ENCODE measurements at places on chromosomes 3 and 15.

DNA sequence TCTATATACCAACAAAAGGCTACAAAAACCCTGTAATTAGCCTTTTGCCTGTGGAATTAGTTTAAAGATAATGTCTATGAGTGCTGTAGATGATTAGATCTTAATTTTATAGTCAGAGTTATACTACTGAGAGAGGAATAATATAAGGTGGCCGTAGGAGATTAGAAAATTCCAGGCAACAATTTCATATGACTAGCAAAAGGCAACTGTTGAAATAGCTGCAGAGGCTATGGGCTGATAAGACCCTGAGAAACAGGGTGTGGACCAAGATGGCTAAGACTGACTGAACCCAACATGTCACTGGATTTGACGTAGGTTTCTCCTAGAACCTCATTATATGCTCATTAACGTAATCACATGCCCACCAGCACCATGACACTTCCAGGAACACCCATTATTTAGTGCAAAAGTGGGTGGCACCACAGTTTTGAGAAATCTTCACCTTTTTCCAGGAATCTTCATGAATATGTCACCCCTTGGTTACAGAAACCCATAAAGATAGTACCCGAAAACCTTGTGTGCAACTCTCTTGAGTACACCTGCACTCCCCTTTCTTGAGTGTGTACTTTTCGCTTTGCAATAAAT lies 29.1 kb upstream of the SCG3 start:
- DNase-seq, result no peak

- DNase-seq, result no peak
Observed at GRCh38 chr15:69098771-69099170, 61.7 kb upstream of the GLCE start.

- DNase-seq, result no peak
Observed at GRCh38 chr3:74217467-74217866, 397.0 kb downstream of the CNTN3 start.

DNA sequence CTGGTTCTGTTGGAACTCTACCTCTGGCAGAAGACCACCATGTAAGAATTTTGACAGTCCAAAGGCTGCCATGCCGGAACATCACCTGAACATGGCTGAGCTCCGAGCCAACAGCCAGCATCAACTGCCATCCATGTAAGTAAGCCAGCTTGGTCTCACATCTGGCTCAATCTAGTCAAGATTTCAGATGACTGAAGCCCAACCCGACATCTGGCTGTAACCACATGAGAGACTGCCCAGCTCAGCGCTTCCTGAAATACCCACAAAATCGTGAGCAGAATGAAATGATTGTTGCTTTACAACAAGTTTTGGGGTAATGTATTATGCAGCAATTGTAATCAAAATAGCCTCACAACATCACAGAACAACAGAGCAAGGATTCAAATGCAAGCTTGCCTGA lies 32.9 kb downstream of the GHSR start:
- no peak for DNase-seq

GRCh38 chr15:49718846-49719245 lies 98.0 kb downstream of the DTWD1 start:
- DNase-seq, result no peak

GRCh38 chr15:45759936-45760335 lies 125.1 kb downstream of the SQOR start:
- DNase-seq, result no peak

DNA sequence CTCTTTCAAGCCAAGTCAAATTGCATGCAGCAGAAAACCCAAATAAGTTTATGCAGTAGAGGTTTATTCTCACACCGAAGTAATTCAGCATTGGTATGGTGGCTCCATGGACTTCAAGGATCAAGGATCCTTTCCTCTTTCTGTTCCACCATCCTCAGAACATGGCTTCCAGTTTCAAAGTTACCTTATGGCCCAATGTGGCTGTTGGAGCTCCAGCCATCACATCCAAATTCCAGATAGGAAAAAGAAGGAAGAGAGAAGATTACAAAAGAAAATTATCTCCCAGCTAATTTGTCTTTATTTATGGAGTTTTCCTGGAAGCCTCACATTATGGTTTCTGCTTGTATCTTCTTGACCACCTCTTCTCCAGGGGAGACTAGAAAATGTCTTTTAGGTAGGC lies 282.5 kb upstream of the CTDSPL start:
- no peak for DNase-seq

DNA sequence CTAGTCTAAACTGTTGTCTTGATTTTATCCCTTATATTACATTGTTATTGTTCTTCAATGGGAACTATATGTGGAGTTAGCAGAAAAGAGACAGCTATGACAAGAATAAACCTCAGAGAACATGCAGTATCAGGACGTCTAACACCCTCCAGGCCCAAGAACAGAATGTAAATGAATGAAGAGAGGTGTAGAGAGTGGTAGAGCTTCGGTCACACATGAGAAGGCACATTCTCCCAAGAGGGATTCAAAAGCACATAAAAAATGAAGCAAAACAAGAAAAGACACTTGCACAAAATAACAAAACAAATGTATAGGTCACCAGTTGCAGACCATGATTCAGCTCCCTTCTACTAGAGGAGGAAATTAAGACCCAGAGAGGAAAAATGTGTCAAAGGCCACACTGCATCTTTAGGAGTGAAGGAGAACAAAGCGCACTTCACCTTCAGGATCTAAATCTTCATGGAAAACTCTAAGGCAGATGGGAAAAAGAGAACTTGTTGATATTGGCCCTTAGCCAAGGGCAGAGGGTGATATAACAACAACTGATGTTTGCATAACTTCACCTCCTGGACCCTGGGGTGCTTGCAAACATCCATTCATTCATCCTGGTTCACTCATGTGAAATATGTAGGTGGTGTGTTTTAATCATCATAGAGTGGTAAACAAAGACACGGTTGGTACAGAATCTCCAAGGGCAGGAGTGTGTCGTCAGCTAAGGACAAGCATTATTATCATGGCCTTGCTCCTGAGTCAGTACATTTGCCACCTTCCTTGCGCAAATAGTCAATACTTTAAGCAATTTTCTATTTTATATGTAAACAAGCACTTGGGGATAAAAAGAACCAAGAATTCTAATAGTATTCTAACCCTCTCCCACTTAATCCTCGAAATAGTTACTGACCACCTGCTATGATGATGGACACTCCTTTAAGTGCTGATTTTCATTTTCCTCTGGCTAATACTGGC lies 8.8 kb downstream of the NEK10 start:
- DNase-seq, result peak; percentile 85

DNA sequence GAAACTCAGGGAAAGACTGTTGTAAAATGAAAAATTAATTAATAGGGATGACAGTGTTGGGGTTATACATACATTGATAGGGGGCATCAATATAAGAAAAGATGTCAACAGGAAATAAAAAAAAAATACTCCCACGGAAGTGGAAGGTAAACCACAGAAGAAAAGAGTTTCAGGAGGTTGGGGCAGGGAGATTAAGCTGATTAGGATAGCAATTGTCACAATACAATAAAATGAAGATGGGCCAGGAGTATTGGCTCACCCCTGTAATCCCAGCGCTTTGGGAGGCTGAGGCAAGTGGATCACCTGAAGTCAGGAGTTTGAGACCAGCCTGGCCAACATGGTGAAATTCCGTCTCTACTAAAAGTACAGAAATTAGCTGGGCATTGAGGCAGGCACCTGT lies 536.1 kb downstream of the AGBL1 start:
- DNase-seq, result no peak

- no peak for DNase-seq
Observed at GRCh38 chr15:42730135-42730534, 6.8 kb downstream of the CDAN1 start.

GRCh38 chr3:38477057-38477820 lies 18.9 kb upstream of the EXOG start:
- DNase-seq, result no peak

DNA sequence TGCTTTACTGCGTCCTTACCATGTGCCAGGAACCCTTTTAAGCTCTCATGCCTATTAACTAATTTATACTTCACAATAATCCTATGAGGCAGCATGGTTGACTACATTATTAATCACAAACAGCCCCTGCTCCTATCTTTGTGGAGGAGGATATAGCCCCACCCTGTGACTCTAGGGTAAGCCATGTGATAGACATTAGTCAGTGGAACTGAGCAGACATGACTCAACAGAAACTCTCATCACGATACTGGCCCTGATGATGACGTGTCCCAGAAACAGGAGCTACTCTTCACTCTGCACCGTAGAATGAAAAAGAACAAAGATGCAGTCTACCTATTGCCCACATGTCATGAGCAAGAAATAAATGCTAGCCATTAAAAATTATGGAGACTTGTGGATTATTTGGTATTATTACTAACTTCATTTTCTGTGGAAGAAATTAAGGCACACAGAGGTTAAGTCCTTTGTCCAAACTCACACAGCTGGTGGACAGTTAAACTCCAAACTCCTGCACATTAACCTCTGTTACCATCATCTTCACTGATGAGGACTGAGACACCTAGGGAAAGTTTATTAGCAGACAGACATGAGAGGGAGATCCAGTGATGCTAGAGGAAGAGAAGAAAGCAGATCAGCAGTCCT lies 51.2 kb downstream of the CFAP20DC start:
- DNase-seq, result peak; percentile 20

DNA sequence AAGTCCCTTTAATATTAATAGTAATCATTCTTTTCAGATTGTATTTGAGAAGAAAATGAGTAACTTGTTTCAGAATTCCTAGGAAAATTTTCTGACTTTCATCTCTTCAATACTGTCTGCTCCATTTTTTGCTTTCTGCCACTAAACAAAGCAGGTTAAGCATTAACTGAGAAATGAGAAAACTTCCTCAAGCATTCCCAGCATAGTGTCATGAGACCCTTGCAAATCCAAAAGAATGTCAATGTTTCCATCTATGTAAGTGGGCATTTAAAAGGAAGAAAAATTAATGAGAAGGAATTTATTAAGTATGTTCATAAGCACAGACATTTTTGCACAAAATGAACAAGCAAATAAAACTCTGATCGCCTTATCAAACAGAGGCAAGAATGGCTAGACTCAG lies 148.0 kb upstream of the STRIT1 start:
- DNase-seq, result no peak

DNA sequence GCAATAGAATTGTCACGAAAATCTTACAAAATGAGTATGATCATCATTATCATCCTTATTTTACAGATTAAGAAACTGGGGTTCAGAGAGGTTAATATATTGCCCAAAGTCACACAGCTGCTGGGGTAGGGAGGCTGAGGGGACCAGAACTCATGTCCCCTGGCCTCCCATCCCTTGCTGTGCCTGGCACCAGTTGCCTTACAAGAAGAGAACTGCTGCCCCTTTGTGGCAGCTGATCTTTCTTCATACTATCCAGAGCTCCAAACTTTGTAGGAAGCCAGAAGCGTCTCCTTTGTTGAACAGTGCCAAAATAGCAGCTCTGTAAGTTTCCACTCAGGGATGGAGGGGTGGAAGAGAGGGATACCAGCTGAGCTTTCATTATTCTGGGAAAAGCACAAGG lies 236.8 kb upstream of the TBC1D5 start:
- no peak for DNase-seq

GRCh38 chr15:44710236-44711095 lies 657 bp downstream of the PATL2 start:
- DNase-seq, result no peak

GRCh38 chr3:96961576-96961975 lies 147.2 kb downstream of the EPHA6 start:
- DNase-seq, result no peak

- DNase-seq, result peak; percentile 71
Observed at GRCh38 chr3:50317300-50317699, 5.2 kb downstream of the HYAL2 start.

DNA sequence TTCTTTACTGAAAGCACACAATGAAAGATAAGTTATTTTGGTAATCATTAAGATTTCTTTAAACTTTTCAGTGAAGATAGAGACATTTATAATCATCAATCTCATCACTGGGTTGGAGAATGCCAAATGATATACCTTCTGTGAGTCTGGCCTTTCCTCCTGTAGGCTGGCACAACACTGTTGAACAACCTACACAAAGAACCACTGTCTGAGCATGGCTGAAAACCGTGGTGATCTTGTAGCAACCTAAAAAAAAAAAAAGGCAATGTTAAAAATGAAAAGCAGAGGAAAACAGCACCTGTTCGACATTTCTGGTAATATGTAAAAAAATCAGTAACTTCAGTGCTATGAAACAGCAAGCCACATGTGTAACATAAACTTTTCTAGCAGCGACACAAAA lies 1.8 kb downstream of the RPS27L start:
- no peak for DNase-seq

DNA sequence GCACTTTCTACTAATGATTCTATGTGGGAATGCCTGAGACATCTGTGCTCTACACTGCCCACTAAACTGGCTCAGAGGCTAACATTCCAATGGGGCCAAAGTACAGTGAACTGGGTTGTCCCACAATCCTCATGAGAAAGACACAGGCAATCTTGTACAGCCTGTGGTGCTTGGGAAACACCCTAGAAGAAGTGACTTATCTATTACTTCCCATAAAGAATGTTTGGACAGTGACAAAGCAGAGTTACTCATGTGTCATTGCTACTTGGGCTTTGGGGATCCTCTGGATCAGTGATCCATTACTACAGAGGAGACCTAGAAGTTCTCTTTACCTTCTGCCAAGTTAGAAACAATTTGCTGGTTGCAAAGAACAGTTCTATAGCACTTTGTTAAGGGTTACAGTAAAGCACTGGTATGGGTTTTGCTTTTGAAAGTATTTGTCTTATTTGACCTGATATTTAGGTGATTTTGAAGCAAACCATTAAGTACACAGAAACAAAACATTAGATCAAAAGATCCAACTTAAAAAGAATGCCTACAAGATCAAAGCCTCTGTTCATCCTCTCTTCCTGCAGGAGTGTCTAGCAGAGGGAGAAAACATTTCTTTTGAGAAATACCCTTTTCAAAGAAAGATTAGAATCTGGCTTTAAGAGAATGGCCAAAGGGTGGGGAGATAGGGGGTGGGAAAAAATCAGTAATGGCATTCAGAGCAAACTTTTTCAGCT lies 75.8 kb downstream of the CTNNB1 start:
- peak; percentile 77 for DNase-seq

GRCh38 chr15:79198461-79198860 lies 84.1 kb upstream of the ANKRD34C start:
- no peak for DNase-seq

DNA sequence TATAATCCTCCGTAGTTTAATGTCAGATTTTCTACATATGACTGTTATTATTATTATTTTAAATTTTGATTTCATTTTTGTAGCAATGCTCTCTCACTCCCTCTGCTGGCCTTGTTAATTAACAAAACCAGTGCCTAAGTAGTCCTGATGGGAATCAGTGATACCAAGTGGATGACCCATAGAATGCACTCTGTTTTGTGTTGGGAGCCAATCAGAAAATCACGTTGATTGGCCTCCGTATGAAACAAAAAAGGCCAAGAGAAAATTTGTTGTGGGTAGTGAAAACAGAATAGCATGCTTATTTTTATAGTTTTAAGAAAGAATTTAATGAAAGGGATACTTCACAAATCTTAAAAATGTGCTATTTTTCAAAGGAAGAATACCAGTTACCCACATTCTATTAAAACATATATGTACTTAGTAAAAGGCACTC lies 34.4 kb upstream of the MEIS2 start:
- peak; percentile 79 for DNase-seq

GRCh38 chr15:68364028-68364659 lies 67.8 kb downstream of the ITGA11 start:
- no peak for DNase-seq

Measured in HT-29 (cell line).